ENCODE measurements at places on chromosomes 5 and 9.

- no peak for DNase-seq
These were observed 378.3 kb downstream of the KIAA0825 start for GRCh38 chr5:94240134-94240533.

GRCh38 chr9:34230556-34230955, 51.7 kb downstream of the UBAP1 start:
- no peak for DNase-seq

DNA sequence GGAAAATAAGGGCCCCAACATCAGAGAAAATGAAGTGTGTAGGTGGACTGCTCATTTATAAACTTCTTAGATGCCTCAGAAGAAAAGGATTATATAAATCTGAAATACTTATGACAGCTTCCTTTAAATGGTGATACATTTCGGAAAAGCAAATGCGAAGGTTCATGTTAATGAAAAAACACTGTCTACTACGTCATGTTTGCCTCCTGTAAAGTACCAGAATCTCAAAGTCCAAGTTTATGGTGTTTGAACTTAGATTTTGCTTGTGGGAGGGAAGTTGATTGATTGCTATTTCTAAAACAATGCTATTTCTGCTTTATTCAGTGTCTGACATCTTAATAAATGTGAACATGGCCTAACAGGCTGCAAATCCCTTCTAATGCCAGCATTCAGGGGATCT, 514.6 kb downstream of the ZNF608 start:
- no peak for DNase-seq

- peak; percentile 41 for DNase-seq
These were observed 18.1 kb downstream of the CCNH start for GRCh38 chr5:87394411-87395165.

GRCh38 chr5:171647043-171647903, 138.3 kb upstream of the SMIM23 start:
- DNase-seq = peak; percentile 88

- no peak for DNase-seq
These were observed 107.3 kb downstream of the ZDHHC21 start for GRCh38 chr9:14585730-14586473.

DNA sequence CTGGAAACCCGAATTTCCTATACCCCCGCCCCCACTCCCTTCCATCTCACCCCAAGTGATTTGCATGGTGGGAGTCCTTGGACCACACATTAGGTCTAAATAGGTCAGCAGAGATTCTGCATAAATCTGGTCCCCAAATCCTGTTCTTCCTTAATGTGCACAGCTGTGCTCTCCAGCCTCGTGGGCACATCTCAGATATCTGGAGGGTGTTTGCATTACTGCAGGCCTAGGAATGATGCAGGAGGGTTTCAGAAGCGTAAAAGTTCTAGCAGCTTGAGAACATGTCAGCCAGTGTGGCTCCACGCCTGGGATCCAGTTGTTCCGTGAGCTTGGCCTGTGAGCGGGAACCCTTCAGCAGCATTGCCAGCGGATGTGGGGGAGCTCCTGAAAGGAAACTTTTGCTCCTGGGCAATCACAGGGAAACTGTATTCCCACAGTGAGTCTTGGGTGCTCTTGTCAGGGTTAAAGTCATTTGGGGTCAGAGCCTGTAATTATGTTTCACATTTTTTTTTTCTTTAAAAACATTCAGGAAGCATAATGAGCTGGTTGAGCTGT, 12.9 kb downstream of the ARHGAP26 start:
- DNase-seq = no peak

GRCh38 chr5:134296213-134296612, 70.3 kb upstream of the PPP2CA start:
- no peak for DNase-seq

- DNase-seq = peak; percentile 51
These were observed 25.3 kb upstream of the ENHO start for GRCh38 chr9:34547960-34548611.

GRCh38 chr9:113519426-113520108, 56.0 kb downstream of the RGS3 start:
- DNase-seq = no peak

DNA sequence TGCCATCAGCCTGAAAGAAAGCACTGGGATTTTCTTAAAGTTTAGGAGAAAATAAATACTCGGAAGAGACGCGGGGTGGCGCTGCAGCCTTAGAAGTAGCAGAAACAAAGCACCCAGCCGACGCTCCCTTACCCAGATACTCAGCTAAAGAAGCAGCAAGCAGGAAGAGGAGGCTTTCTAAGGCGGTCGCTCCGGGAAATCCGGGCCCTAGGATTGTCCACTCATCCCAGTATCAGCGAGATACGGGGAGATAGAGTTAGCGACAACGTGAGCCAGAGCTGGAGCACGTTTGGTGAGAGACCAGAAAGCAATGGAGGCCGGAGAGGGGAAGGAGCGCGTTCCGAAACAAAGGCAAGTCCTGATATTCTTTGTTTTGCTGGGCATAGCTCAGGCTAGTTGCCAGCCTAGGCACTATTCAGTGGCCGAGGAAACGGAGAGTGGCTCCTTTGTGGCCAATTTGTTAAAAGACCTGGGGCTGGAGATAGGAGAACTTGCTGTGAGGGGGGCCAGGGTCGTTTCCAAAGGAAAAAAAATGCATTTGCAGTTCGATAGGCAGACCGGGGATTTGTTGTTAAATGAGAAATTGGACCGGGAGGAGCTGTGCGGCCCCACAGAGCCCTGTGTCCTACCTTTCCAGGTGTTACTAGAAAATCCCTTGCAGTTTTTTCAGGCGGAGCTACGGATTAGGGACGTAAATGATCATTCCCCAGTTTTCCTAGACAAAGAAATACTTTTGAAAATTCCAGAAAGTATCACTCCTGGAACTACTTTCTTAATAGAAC, at the start of gene PCDHB2:
Gene PCDHB2 (plus strand): TSS at position 135 of the 782 bp plus-strand sequence. CDS start 176 bp downstream, at position 311.
- no peak for DNase-seq

DNA sequence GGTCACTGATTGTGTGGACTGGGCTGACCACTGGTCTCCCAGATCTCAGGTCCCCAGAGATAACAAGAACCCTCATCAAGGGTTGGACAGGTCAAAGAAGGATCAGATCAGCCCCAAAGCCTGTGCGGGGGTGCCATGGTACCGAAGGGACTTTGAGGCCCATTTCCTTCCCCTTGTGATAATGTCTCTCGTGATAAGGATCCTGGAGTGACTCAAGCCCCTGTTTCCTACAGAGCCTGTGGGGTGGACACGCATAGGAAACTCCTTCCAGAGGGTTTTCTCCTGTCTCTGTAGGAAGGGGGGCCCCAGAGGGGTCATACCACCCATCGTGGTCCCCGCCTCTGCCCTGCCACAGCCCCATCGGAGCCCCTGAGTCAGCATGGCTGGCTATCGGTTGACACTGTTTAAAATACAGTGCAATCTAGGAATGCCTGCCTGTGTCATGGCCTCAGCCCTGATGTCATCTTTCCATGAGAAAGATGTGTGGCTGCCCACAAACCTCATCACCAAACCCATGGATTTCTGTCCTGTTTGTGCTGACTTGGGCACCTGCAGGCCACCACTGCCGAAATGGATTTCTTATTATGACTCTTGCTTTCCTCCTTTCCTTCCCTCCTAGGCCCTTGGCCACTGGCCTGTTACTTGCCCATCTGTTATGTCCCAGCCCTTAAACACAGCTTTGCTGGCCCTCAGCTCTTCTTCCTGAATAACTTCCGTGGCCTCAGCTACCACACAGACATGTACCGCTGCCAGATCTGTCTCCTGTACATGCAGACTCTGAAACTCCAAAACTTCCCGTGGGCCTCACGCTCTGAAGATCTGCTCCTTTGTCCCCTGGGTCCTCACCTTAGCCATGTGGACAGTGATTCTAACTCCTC, 2.9 kb upstream of the CSF2 start:
- peak; percentile 41 for DNase-seq

DNA sequence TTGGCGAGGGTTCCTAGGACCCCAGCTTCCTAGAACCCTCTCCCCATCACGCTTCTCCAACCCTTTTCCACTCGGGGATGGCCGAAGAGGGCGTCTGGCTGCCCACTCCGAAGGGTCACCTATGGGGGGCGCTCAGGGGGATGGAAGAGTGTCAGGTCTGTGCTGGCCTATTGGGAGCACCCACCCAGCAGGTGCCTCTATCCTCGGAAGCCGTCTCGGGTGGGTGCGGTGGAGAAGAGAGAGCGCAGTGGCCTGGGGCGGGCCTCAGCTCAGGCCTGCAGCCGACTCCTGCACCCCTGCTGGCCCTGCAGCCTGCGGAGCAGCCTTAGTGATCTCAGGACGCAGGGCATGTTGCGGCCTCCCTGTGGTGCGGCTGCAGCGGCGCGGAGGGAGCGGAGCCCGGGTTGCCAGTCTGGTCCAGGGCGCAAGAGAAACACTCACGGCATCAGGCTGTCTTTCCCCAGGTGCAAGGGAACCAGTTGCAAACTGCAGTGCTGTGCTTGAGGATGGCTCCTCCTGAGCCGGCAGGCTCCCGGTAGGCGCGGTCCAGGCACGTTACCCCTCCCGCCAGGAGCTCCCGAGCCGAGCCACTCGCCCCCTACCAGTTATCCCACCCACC, 1.5 kb upstream of the IRX2 start:
- no peak for DNase-seq

DNA sequence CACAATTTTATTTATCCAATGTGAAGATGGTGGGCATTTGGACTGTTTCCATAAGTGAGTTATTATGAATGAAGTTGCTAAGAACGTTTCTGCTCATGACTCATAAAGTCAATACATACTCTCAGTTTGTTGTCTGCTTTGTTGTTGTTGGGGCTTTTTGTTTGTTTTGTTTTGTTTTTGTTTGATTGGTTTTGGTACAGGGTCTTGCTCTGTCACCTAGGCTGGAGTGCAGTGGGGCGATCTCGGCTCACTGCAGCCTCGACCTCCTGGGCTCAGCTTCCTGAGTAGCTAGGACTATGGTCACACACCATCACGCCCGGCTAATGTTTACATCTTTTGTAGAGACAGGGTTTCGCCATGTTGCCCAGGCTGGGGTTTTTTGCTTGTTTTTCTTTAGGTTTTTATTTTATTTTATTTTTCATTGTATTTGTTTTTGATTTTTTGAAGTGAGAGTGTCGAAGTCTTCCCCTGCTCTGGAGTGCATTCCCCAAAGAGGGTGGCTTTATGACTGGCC, 18.0 kb downstream of the TRIM7 start:
- DNase-seq = no peak

- no peak for DNase-seq
These were observed 82.3 kb downstream of the CEP120 start for GRCh38 chr5:123340928-123341327.

DNA sequence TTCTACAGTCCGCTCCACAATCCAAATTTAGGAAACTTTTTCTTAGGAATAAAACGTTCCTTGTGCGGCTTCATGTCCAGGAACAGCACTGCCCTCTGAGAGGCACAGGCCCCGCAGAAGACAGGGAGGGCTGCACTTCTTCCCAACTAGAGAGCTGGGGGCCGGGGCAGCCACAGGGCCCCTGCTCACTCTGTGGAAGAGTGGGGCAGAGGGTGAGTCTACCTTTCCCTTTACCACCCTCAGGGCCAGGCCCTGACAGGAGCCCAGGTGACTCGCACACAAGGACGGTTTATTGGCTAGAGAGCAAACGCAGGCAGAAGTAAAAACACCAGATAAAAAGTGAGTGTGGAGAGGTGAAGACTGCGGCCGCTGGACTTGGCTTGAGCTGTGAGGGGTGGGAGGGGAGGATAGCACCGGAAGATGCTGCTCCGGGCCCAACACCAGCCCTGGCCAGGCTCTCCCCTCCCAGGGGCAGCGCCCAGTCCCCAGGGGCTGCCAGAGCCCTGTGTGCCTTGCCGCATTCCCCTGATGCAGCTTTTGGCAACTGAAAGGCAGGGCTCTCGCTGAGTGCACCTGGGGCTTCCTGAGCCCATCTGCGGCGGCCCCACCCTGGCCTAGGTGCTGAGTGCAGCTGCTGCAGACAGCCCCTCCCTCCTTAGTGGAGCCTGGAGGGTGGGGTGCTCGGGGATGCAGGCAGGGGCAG, 20.2 kb downstream of the SH3GLB2 start:
- DNase-seq = no peak

GRCh38 chr9:38024036-38024681, 44.9 kb downstream of the SHB start:
- peak; percentile 63 for DNase-seq

GRCh38 chr5:107376546-107377276, 294.0 kb downstream of the EFNA5 start:
- peak; percentile 86 for DNase-seq

DNA sequence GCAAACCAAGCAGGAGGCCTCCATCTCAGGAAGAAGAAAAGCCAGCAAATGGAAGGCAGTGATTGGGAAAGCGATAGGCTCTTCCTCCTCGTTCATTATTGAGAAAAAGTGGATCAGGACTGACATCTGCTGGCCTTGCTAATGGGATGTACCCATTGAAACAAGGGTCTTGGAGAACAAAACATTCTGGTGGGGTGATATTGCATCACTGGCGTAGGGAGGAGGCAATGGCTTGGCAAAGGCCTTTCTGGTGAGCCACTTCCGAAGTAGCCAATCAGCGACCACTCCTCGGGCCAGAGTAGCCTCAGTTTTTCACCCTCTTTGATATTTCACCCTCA, 86.7 kb upstream of the NFIB start:
- DNase-seq = peak; percentile 75

DNA sequence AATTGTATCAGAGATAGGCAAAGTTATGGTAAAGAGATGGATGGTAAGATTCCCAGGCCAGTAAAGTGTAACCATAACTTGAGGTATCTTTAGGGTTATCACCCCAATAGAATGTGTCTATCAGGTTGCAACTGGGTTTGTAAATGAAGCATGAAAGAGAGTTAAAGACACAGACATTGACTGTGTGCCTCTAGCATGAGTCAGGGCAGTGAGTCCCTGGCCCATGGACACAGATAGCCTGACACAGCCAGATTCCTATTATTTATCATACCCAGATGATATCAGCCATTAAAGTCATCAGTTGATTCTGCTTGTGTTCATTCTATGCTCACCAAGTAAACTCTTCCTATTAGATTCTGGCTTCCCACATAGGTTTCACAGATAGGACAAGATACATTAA, 33.5 kb upstream of the SNAPC3 start:
- DNase-seq = peak; percentile 34

GRCh38 chr9:18037981-18038380, 436.0 kb upstream of the ADAMTSL1 start:
- no peak for DNase-seq

GRCh38 chr9:109863961-109864360, 84.0 kb downstream of the PALM2AKAP2 start:
- no peak for DNase-seq

GRCh38 chr9:1414711-1415131, 364.6 kb downstream of the DMRT2 start:
- no peak for DNase-seq

DNA sequence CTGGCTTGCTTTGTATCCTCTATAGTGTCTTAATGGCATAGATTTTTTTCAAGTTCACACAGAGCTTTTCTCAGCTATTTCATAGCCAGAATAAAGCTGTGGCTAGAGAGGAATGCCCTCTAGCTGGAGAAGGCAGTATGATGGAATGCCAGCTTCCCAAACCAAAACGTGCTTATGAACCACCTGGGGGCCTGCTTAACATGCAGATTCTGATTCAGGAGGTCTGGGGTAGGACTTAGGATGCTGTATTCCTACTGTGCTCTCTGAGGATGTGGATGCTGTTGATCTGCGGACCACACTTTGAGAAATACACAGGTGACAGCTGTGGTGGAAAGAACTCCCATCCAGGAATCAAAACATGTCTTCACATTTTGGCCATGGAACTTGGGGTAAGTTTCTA, 49.9 kb upstream of the DPYSL3 start:
- DNase-seq = no peak

- no peak for DNase-seq
These were observed 3.1 kb upstream of the PLIN2 start for GRCh38 chr9:19130436-19130835.

All from brain microvascular endothelial cell (primary cell).